ENCODE measurements at places on chromosomes 11 and 22. TPM values are rescaled to one million over a fixed set of nuclear protein-coding genes. Genes with fewer than 3 reads are reported as not detected.

- H3K4me1 ChIP-seq = no peaks in the 10 kb centered on the region
- no peaks in the 10 kb centered on the region for H3K36me3 ChIP-seq
- no peak overlapping the region for H3K4me3 ChIP-seq
- no peak for DNase-seq
- no peak overlapping the region for H3K27ac ChIP-seq
Measured at GRCh38 chr11:115185931-115186330, 318.3 kb downstream of the CADM1 start.

- no peaks in the 10 kb centered on the region for H3K27me3 ChIP-seq
- no peak overlapping the region for H3K4me3 ChIP-seq
- H3K4me1 ChIP-seq = peaks cover 43% of the 10 kb centered on the region
- no peak for DNase-seq
Measured at GRCh38 chr11:3942160-3942955, 86.9 kb downstream of the STIM1 start.

DNA sequence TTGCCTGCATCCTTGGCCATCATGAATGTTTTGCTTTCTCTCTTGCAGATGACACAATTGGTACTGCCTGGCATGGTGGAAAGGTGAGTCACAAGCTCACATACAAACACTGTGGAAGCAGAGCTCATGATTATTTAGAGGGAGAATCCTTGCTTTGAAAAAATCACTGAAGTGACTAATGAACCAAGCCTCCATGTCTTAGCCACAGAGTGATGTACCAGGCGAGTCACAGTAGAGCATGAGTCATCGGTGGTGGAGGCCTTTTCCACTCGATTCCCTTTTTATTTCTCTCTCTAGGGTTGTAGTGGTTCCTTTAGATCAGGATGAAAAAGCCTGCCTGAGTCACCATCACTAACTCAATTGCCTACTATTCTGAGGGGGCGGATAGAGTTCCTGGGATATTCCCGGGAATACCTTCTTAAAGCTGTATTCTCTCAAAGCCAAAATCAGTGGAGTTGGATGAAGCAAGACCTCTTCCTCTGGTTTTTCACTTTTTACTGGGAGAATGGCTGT lies 49.6 kb upstream of the ALKBH3 start:
- DNase-seq = no peak
- no peaks in the 10 kb centered on the region for H3K27me3 ChIP-seq
- peaks cover 10% of the 10 kb centered on the region for H3K36me3 ChIP-seq
- no peak overlapping the region for H3K4me3 ChIP-seq
- no peak overlapping the region for H3K27ac ChIP-seq
- peaks cover 10% of the 10 kb centered on the region for H3K4me1 ChIP-seq

- no peak for DNase-seq
- no peaks in the 10 kb centered on the region for H3K27me3 ChIP-seq
- no peaks in the 10 kb centered on the region for H3K36me3 ChIP-seq
Measured at GRCh38 chr11:130103296-130103814, 33.7 kb downstream of the APLP2 start.

- peak within 1 kb of the TSS; percentile 79 for H3K27ac ChIP-seq
- peak within 1 kb of the TSS; percentile 84 for H3K4me3 ChIP-seq
- no peaks in the 10 kb centered on the region for H3K27me3 ChIP-seq
- peak; percentile 95 for DNase-seq
- peaks cover 4% of the 10 kb centered on the region for H3K36me3 ChIP-seq
Measured at GRCh38 chr11:66371627-66372415, at the start of gene SLC29A2. Gene SLC29A2 (minus strand): TSS chr11:66371760. CDS start chr11:66371591, 169 bp downstream.

DNA sequence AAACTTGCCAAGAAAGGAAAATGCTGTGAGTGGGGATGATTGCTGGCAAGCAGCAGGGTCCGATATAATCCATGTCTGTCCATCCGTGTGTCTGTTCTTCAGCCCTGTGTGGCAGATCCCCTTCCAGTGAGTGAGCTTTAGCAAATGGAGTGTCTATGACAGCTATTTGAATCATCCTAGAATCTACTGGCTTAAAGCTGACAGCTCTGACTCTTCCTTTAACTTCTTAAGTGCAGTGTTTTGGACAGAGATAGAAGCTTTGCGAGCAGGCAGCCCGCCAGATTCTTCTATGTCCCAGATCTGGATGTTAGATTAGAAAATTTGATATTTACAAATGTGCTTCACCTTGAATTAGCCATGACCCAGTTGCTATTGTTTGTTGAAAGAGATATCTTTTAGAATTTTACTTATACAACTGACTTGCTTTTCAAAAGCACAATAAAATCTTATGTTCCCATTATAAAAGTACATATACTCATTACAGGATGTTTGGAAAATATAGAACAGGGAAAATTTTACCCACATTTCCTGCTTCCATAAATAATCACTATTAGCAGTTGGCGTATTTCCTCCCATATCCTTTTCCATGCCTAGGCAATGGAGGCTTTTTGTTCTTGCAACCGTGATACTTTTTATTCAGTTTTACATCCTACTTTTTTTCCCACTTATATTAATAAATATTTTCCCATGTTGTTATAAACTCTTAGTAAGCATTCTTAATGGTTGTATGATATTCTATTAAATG lies 124.5 kb downstream of the COMMD9 start:
- peaks cover 25% of the 10 kb centered on the region for H3K4me1 ChIP-seq
- no peaks in the 10 kb centered on the region for H3K27me3 ChIP-seq
- H3K4me3 ChIP-seq = no peak overlapping the region
- no peaks in the 10 kb centered on the region for H3K36me3 ChIP-seq
- DNase-seq = no peak

Gene CARD16
- 22.5 TPM for total RNA-seq

Gene SCN3B
- 2.7 TPM for total RNA-seq

Gene OR10A2
- not detected for total RNA-seq

Gene SLN
- 0.97 TPM for total RNA-seq

Gene SCN4B
- total RNA-seq = 1.8 TPM

Data from upper lobe of left lung (tissue), 6 donors.